Right cardiac atrium (tissue), 5 donors: ENCODE measurements at places on chromosomes 2 and 18. TPM values are rescaled to one million over a fixed set of nuclear protein-coding genes. Genes with fewer than 3 reads are reported as not detected.

- DNase-seq: no peak
Observed at GRCh38 chr2:20067992-20068584, 16.7 kb upstream of the LAPTM4A start.

LONRF2 gene
- polyA plus RNA-seq: 5.0 TPM

- DNase-seq: peak; percentile 68
Observed at GRCh38 chr18:13520306-13520705, 206.1 kb downstream of the FAM210A start.

IL18R1 gene
- 2.2 TPM for polyA plus RNA-seq

DNA sequence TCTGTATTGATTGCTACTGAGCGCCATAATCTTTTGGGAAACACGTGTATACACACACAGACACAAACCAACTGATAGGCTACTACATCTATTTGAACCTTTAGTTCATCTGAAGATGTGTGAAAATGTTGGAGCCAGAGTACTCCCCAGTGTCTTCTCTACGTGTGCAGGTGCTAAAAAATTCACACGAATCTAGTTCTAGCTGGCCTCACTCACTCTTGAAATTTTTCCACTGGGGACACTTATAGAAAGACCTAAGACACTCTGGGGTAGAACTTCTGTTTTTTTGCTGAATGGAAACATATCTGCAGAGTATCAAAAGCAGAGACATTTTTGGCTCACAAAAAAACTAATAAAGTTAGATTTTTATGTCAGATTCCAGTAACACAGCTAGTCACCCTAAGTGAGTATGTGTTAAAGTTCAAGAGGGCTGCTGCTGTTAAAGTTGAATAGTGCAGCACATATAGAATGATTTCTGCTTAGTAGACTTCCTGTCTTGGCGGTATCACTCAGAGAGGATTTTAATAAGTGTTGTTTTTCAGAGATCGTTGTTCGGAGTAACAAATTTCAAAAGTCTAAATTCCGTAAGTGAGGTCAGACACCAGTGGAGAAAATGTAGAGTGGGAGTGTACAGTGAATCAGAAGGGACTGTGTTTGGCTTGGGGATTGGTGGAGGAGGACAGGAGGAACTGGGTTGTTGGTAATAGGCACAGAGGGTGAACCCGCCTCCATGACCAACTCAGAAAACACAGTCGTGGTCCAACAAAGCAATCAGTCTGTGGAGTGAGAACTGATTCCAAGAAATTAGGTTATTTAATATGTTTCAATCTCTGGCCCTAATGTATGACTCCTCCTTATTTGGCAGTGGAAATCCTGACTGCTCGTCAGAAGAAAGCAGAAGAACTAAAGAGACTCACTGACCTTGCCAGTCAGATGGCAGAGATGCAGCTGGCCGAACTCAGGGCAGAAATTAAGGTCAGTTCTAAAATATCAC is 43.1 kb downstream of the KCTD18 start:
- no peak for DNase-seq

PRKAG3 gene
- 0.07 TPM for polyA plus RNA-seq

- no peak for DNase-seq
Observed at GRCh38 chr2:794554-795241, 117.5 kb upstream of the TMEM18 start.

DNA sequence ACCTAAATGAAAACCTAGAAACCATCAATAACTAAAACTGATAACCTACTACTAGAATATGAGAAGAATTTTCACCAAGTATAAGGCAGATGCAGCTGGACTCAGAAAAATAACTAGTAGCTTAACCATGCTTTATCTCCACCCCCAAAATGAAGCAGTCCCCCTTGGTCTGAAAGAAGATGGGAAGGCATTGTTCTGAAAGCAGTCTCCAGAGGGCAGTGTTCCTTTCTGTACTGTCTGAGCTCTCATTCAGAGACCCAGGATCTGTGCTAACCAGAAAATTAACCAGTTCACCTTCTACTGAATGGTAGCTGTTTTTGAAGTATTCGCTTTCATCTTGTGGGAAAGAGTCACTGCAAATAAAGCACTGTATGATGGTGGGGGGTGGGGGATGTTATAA is 273.0 kb downstream of the PDE11A start:
- DNase-seq: no peak

DNA sequence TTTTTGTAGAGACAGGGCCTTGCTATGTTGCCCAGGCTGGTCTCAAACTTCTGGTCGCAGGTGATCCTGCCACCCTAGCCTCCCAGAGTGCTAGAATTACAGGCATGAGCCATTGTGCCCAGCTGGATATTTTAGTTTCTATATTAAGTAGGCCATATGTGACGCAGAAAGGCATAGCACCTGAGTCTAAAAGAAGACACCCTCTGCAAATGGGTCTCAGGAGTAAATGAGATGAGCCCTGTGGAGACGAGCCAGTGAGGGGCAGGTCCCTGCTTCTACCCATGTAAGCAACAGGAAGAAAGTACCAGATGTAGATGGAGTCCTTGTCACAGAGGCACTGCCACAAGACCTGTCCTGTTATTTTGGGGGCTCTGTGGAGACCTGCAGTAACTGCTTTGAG is 322.4 kb downstream of the PTPRM start:
- DNase-seq: no peak

GRCh38 chr2:113067681-113068080 is at the start of gene IL1F10:
TSS of gene IL1F10 (plus strand) at chr2:113067970. CDS start at chr2:113072739, 4,769 bp downstream.
- no peak for DNase-seq

GRCh38 chr2:239051891-239052445 is 204.1 kb downstream of the TWIST2 start:
- DNase-seq: no peak

- no peak for DNase-seq
Observed at GRCh38 chr2:170423919-170424318, 246.0 kb downstream of the MYO3B start.

SERPINB10 gene
- polyA plus RNA-seq: not detected

GRCh38 chr2:128169497-128169896 is 78.5 kb downstream of the UGGT1 start:
- no peak for DNase-seq

- no peak for DNase-seq
Observed at GRCh38 chr2:134282629-134283400, 28.9 kb downstream of the MGAT5 start.

ZAP70 gene
- polyA plus RNA-seq: 1.3 TPM
